ENCODE measurements at places on chromosomes 7 and 10. TPM values are rescaled to one million over a fixed set of nuclear protein-coding genes. Genes with fewer than 3 reads are reported as not detected.

Gene NKX1-2
- total RNA-seq = not detected

Gene FAM25C
- total RNA-seq = not detected

- H3K36me3 ChIP-seq = no peaks in the 10 kb centered on the region
- no peaks in the 10 kb centered on the region for H3K4me1 ChIP-seq
- H3K27ac ChIP-seq = no peak overlapping the region
- H3K27me3 ChIP-seq = no peaks in the 10 kb centered on the region
- no peak for DNase-seq
These were observed 186.7 kb upstream of the PLXDC2 start for GRCh38 chr10:19629567-19629966.

DNA sequence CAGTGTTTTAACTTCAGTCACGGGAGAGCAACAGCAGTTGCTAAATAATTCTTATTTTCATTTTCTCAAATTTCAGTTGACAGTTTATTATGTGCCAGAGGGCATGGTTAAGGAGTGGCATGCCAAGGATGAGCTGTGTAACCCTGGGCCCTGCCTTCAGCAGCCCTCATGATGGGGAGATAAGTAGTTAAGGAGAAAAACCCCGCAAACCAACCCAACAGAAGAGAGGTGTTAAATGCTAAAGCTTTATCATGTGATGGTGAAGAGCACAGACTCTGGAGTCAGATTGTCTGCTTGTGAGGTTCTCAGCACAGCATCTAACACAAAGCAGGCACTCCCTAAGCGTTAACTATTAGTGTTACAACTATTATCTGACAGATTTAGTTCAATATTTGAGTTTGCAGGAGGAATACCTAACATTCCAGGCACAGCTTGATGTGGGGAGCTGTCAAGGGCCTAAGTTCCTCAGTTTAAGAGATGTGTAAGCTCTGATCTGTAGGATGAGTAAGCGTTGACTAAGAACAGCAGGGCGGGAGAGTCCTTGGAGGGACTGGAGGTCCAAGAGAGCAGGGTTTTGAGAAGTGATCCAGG is 29.6 kb downstream of the STAM start:
- no peak overlapping the region for H3K4me3 ChIP-seq
- no peaks in the 10 kb centered on the region for H3K27me3 ChIP-seq
- no peak for DNase-seq
- H3K4me1 ChIP-seq = peaks cover 25% of the 10 kb centered on the region
- no peak overlapping the region for H3K27ac ChIP-seq
- peaks cover 9% of the 10 kb centered on the region for H3K36me3 ChIP-seq

GRCh38 chr7:42027521-42027920 is 209.5 kb downstream of the GLI3 start:
- no peaks in the 10 kb centered on the region for H3K4me1 ChIP-seq
- H3K36me3 ChIP-seq = no peaks in the 10 kb centered on the region
- DNase-seq = no peak
- H3K4me3 ChIP-seq = no peak overlapping the region

GRCh38 chr7:146492017-146492416 is 375.4 kb downstream of the CNTNAP2 start:
- H3K4me3 ChIP-seq = no peak overlapping the region
- H3K4me1 ChIP-seq = no peaks in the 10 kb centered on the region
- no peak overlapping the region for H3K27ac ChIP-seq
- no peaks in the 10 kb centered on the region for H3K27me3 ChIP-seq

Gene ADAMTS14
- total RNA-seq = not detected

Gene KAZALD1
- 0.27 TPM for total RNA-seq

GRCh38 chr7:132709971-132710567 is 133.8 kb upstream of the PLXNA4 start:
- H3K27me3 ChIP-seq = no peaks in the 10 kb centered on the region
- no peak overlapping the region for H3K27ac ChIP-seq
- no peaks in the 10 kb centered on the region for H3K36me3 ChIP-seq
- no peak overlapping the region for H3K4me3 ChIP-seq
- no peaks in the 10 kb centered on the region for H3K4me1 ChIP-seq
- peak; percentile 19 for DNase-seq

Gene GATA3
- 48.1 TPM for total RNA-seq

DNA sequence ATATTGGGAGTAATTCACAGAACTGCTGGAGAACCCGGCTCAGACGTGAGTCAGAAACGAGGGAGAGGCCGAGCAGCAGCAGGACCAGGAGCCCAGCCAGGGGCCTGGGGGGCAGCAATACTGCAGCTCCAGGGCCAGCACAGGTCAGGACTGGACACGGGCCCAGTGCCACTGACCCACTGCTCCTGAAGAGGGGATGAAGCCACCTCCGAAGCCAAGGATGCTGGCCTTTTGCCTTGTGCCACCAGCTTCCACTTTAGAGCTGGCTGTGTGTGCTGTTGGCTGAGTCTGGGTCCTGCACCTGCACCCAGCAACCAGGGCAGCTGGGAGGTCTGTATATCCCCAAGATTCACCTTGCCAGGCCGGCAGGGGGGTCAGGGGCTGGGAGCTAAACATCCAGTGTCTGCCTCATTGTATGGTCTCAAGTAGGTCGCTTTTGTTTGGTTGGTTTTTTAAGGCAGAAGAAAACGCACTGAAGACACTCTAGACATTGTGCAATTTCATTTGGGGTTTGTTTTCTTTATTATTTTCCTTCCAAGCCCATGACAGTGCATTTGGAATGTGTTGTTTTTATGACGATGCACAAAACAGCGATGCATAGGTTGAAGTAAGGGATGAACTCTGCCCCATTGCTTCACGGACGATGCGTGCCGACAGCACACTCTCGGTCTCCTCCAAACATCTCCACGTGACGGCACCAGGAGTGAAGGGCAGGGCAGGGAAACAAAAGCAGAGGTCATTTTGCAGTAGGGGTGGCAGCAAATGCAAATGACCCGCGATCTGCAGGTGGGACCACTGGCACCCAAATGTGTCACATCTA is 27.7 kb upstream of the INSIG1 start:
- no peaks in the 10 kb centered on the region for H3K36me3 ChIP-seq
- no peak for DNase-seq
- H3K27ac ChIP-seq = peak overlapping the region; percentile 47
- H3K4me1 ChIP-seq = peaks cover 9% of the 10 kb centered on the region

- H3K4me1 ChIP-seq = no peaks in the 10 kb centered on the region
- H3K27ac ChIP-seq = no peak overlapping the region
- H3K4me3 ChIP-seq = no peak overlapping the region
- DNase-seq = no peak
- no peaks in the 10 kb centered on the region for H3K36me3 ChIP-seq
- no peaks in the 10 kb centered on the region for H3K27me3 ChIP-seq
These were observed 91.5 kb upstream of the KCND2 start for GRCh38 chr7:120181499-120181898.

DNA sequence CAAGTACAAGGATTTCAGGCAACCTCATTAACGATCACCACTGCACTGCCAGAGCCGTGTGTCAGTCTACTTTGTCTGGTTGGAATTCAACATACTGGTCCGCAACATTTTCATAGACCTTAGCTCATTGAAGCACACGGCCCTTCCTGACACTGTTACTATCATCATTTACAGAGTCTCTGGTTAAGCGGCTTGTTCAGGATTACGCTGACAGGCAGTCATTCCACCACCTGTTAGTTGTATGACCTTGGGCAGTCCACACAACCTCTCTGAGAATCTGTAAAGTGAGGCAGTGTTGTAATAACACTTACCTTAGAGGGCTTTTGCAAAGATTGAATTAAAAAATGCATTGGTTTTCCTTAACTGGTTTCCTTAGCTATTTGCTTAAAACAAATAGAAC is 112.6 kb downstream of the AOAH start:
- no peak overlapping the region for H3K27ac ChIP-seq
- no peak overlapping the region for H3K4me3 ChIP-seq
- H3K36me3 ChIP-seq = peaks cover 7% of the 10 kb centered on the region
- no peaks in the 10 kb centered on the region for H3K27me3 ChIP-seq

DNA sequence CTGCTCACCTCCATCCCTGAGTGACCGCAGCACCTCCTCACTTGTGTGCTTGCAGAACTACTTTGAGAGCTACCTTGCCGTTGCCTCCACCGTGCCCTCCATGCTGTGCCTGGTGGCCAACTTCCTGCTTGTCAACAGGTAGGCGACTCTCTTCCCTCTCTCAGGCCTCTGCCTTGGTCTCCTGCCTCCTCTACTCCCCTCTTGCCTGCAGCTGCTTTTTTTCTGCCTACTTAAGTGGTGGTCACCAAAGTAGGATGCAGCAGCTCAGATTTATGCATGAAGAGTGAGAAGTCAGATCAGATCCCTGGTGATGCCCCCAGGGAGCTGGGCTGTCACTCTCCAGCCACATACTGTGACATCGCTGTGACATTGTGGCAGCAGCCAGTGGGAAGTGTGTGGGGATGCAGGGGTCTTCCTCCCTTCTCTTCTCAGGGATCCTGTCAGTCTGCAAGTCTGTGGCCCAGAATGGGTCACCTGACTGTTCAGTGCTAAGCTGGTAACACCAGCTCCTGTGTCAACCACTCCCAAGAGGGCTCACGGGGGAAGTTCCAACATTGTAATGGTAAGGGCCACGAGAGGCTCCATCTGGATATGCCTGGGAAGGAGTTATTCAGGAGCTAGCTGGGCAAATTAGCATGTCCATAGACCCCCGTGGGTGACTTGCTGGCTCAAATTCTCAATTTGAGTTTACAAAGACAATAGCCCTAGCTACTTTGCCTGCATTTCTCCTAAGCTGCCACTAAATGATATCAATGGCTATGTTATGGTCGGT is 25.3 kb downstream of the SLC29A3 start:
- no peaks in the 10 kb centered on the region for H3K27me3 ChIP-seq
- H3K4me3 ChIP-seq = no peak overlapping the region
- H3K4me1 ChIP-seq = no peaks in the 10 kb centered on the region
- no peaks in the 10 kb centered on the region for H3K36me3 ChIP-seq
- no peak overlapping the region for H3K27ac ChIP-seq

Gene SMARCD3
- 2.5 TPM for total RNA-seq

Gene WDFY4
- 0.40 TPM for total RNA-seq

Gene FZD1
- total RNA-seq = 1.2 TPM

GRCh38 chr7:120927454-120928103 is 23.0 kb upstream of the ING3 start:
- DNase-seq = no peak
- H3K36me3 ChIP-seq = no peaks in the 10 kb centered on the region
- H3K27me3 ChIP-seq = peaks cover 9% of the 10 kb centered on the region
- H3K27ac ChIP-seq = no peak overlapping the region
- H3K4me3 ChIP-seq = no peak overlapping the region
- no peaks in the 10 kb centered on the region for H3K4me1 ChIP-seq

- no peaks in the 10 kb centered on the region for H3K36me3 ChIP-seq
- H3K4me3 ChIP-seq = no peak overlapping the region
- no peak for DNase-seq
- no peak overlapping the region for H3K27ac ChIP-seq
These were observed 11.3 kb upstream of the HABP2 start for GRCh38 chr10:113541549-113541927.

GRCh38 chr10:122492006-122492405 is 30.7 kb downstream of the HTRA1 start:
- no peak overlapping the region for H3K27ac ChIP-seq
- peaks cover 20% of the 10 kb centered on the region for H3K4me1 ChIP-seq

DNA sequence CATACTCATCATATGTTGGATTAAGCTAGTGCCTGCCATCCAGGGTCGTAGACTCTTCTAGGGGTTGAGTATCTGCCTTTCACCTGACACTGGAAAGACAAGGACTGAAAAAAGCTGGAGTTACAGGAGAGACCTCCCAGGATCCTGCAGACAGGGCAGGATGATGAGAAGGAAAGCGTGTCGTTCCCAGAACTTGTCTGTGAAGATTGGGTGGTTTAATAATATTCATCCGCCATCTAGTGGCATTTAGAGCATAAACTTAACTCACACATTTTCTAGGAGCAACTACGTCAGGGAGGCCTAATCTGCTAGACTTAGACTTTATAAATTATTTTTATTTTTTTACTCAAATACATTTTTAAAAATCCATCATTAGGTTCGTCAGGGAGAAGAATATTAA is 59.6 kb downstream of the ADRB1 start:
- DNase-seq = no peak
- no peak overlapping the region for H3K27ac ChIP-seq
- H3K27me3 ChIP-seq = peaks cover 36% of the 10 kb centered on the region
- H3K4me3 ChIP-seq = no peak overlapping the region
- H3K36me3 ChIP-seq = no peaks in the 10 kb centered on the region
- peaks cover 31% of the 10 kb centered on the region for H3K4me1 ChIP-seq

Gene SGCE
- not detected for total RNA-seq

Gene PRF1
- 116 TPM for total RNA-seq

Gene MXI1
- total RNA-seq = 19.8 TPM

Gene IKZF1
- total RNA-seq = 379 TPM

GRCh38 chr7:157493017-157493416 is 156.2 kb downstream of the DNAJB6 start:
- H3K4me1 ChIP-seq = peaks cover 50% of the 10 kb centered on the region
- no peak for DNase-seq
- peaks cover 26% of the 10 kb centered on the region for H3K27me3 ChIP-seq
- H3K27ac ChIP-seq = peak overlapping the region; percentile 42
- H3K36me3 ChIP-seq = peaks cover 30% of the 10 kb centered on the region
- H3K4me3 ChIP-seq = no peak overlapping the region

Gene IL2RA
- total RNA-seq = 142 TPM

DNA sequence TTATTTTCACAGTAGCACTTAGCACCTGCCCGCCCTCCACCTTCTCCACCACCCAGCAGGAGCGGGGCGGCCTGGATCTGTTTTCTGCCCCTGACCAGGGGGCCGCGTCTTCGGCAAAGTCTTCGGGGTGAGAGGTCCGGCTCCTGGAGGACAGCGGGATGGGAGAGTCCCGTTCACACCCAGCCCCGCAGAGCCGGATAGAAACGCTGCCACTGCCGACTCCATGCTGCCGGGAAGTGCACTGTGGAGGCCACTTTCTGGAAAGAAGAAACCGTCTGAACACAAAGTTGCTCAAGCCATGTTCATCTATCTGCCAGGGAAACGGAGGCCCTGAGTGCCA is 14.5 kb upstream of the ZNF273 start:
- H3K27ac ChIP-seq = no peak overlapping the region
- H3K36me3 ChIP-seq = no peaks in the 10 kb centered on the region
- peaks cover 52% of the 10 kb centered on the region for H3K27me3 ChIP-seq
- no peak for DNase-seq
